Activated CD8-positive, alpha-beta memory T cell treated with anti-CD3 and anti-CD28 coated beads for 1 hour (primary cell): ENCODE measurements at places on chromosomes 11 and 22.

- DNase-seq, result no peak
These were observed 29.4 kb downstream of the APOL1 start for GRCh38 chr22:36282328-36282831.

DNA sequence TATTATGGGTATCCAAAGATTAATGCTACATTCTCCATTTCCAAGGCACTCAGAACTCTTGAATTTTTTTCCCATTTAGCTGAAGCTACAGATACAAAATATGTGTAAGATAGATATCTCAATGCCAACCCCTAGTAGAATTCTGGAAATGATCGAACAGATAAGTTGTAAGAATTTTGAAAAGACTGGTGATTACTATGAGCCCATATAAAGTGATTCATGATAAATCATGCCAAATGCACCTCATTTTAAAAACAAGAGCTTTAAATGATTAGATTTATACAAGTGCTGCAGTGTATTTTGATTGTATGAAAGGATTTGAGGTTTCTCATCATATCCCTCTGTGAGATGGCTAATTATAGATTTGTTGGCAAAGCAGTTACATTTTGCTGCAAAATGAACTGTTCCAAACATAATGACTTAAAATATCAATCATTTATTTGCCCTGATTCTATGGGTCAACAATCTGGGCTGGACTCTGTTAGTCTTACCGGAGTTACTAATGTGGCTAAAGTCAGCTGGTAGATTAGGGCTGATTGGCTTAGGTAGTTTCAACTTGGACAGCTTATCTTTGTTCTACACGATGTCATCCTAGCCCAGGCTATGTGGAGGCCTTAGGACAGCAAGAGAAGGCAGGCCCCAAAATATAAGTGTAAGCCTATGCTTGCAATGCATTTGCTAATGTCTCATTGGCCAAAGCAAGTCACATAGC, 3.4 kb downstream of the OR10V1 start:
- DNase-seq, result no peak

- no peak for DNase-seq
These were observed 120.5 kb upstream of the FGF3 start for GRCh38 chr11:69939551-69940245.

DNA sequence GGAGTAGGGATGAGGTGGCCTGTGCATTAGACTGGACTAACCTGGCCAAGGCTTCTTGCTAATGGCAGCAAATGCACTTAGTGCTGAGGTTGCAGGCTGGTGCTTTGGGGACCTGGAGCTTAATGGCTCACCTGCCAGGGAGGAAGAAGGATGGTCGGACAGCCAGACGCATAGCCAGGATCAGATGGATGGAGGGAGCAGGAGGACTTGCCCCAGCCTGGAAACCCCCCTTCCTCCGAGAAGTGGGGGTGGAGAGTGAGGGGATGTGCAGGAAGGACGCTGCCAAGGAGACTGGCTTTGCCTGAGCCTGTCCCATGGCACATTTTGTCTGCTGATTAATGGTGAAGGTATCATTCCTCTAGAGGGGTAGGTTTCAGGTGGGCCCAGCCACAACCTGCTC, 17.9 kb downstream of the IGLL1 start:
- no peak for DNase-seq

GRCh38 chr11:15927864-15928217, 428.5 kb downstream of the SOX6 start:
- DNase-seq, result no peak

DNA sequence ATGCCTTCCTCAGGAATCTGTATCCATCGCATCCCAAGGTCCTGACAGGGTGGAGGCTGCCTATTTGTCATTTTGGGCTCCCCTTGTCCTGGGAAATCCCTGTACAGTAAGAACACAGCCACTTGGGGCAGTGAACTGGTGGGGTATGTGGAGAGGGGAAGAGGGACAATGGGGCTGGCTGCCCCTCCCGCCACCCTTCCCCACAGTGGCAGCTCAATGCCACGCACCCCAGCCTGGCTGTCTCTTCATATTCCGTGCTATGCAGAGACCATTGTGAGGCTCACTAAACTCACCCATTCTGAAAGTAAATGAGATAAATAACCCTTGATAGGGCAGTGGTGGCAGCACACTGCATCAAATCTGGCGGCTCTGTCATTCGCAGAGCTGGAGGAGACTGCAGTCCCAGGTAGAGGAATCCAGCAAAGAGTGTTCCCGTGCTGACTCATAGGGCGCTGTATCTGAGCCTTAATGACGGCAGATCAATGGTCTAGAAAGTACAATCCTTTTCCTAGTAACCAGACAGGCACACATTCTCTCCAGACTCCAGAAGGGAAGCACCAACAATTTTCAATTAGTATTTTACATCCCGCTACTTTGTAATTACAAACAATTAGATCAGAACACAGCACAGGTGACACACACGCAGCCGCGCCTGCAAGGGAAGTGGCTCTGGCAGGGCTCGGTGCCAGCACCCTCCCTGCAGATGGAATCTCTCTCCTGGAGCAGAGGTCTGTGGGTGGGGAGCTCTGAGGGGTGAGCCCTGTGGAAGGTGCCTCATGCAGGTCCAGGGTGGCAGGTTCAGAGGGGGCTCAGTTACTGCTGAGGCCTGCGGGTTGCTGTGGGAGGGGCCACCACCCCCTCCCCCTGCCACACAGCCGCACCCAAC, 167.9 kb upstream of the B3GAT1 start:
- no peak for DNase-seq

GRCh38 chr11:8721609-8722500, 39.3 kb downstream of the RPL27A start:
- no peak for DNase-seq

GRCh38 chr11:57349491-57350274, 11.5 kb downstream of the P2RX3 start:
- no peak for DNase-seq

DNA sequence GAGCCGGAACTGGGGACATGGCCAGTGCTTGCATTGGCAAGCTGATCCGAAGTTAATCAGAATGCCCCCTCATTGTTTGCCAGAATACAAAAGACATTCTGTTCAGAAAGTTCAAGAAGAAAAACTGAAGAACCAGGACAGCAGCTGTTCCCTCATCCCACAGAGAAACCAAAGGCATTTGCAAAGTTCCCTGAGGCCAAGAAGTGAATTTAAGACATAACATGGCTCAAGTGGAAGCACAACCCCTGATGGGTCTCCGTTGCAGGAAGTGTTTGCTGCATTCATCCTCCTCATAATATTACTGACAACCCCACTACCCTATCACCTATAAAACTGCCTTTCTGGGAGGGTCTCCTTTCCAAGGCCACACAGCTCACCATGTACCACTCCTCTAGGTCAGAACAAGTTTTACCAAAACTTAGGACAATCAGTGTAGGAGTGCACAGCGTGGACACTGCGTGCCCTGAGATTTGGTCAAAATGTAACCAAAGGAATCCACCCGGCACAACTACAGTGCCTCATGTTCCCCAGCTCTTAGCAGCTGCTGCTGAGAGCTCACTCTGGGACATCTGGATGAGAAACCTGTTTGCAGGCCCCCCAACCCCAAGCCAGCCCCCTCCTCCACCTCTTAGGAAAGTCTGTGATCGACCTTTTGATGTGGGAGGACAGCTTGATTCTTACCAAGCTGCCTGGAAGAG, 101.6 kb upstream of the AKIP1 start:
- DNase-seq, result no peak
